CD8-positive, alpha-beta memory T cell (primary cell): ENCODE measurements at places on chromosomes 16 and 17.

DNA sequence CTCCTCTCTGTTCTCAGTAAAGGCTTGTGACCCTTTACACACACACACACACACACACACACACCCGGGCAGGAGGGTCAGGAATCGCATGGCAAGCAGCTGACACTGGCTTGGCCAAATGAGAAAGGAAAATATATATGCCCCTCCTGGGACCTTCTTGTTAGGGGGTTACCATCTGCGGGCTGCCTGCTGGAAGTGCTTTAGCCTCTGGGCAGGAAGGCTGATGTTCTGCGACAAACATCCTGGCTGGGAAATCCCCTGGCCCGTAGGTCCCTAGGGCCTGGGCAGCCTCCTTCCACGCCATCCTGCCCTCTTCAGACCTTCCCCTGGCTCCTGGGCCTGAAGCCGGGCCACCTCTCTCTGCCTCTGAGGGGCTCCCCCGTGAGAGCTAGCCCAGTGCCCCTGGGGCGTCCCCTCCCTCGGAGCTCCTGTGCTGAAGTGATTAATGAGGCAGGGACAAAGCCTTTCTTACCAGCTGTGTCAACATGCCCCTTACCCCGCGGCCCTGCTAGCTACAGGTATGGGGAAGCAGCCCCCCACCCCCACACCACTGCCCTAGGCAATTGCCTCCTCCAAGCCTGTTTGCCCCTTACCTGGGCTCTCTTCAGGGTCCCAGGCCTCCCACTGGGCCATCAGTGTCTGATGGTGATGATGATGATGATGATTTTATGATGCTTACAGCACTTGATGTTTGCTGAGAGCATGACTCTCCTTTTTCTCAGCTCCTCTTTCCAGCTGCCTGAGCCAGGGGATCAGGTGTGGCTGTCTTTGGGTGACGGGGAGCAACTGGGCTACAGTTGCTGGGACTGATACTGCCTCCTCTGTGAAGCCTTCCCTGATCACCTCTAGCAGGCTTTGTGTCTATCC lies 32.8 kb upstream of the ETV4 start:
- DNase-seq, result peak; percentile 3

DNA sequence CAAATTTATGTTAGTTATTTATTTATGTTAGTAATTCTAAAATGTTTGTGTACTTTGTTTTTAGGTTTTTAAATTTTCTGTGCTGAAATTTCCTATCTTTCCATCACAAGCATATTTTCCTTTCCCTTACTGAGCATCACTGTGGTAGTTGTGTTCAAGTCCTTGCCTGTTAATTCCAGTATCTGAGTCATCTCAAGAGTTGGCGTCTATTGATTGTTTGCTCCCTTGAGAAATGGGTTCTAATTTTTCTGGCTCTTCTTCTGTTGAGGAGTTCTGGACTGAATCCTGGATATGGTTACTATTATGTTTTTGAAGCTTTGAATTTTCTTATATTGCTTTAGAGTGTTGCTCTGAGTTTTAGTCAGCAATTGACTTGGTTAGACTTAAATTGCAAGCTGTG lies 56.3 kb downstream of the GAN start:
- DNase-seq, result no peak

- no peak for DNase-seq
These were observed 4.8 kb upstream of the ZDHHC1 start for GRCh38 chr16:67421030-67421429.

GRCh38 chr17:63156986-63157385 lies 191.0 kb downstream of the TANC2 start:
- DNase-seq, result no peak

GRCh38 chr16:87393680-87394055 lies 1.5 kb downstream of the MAP1LC3B start:
- no peak for DNase-seq

DNA sequence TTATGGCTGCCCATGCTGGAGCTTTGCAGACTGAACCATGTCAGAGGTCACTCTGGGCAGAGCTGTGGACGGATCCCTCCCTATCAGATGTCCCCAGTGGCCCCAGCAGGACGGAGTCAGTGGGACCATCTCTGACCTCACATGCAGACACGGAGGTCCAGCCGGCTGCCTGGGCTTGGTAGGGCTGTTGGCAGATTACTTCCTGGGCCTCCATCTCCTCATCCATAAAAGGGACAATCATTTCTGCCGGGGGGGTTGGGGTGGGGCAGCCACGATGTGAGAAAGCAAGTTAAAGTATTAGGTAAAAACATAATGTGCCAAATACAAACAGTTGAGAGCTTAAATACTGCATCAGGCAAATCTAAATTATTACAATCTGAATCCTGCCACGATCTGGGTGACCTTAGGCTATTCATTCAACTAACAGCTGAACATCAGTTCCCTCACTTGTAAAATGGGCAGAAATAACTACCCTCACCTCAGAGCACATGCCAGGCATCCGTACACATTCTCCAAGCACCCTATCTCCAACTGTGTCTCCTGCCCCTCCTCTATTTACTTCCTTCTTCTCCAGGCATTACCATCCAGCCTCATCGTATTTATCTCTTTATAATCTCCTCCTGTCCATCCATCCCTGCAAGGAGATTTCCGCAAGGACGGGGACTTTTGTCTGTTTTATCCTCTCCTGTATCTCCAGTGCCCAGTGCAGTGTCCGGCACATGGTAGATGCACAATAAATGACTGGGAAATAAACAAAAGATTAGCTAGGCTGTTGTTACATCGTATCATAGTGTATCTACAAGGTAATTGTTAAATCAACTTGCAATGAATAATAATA lies 192.3 kb upstream of the FOXF1 start:
- no peak for DNase-seq

DNA sequence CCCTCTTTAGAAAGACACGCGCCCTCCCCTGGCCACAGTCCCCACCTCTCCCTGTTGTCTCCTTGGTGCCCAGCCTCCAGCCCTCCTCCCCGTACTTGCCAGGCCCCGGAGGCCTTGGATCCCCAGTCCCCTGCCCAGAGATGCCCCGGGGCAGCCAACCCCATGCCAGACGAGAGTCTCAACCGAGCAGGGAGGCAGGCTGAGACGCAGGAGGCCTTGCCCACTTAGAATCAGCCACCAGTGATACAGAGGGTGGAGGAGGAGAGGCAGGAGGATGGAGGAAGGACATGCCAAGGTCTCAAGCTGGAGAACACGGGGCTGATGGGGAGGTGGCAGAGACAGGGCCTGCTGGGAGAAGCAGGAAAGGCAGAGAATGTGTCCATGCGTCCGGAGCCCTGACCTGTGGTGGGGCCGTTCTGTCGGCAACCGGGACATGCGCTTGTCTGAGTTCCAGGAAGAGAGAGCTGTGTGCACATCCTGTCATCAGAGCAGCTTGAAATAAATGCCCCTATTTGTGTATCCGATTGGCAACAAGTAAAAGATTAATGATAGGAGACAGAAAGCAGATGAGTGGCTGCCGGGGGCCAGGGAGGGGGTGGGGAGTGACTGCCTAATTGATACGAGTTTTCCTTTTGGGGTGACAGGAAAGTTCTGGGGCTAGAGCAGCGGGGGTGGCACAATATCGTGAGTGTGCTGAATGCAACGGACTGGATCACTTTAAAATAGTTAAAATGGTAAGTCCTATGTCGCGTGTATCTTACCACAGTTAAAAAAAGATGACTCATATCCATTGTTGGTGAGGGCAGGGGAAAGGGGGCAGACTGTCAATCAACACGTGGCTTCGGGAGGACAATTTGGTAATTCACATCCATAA lies 44.7 kb upstream of the MEAK7 start:
- DNase-seq, result peak; percentile 12

DNA sequence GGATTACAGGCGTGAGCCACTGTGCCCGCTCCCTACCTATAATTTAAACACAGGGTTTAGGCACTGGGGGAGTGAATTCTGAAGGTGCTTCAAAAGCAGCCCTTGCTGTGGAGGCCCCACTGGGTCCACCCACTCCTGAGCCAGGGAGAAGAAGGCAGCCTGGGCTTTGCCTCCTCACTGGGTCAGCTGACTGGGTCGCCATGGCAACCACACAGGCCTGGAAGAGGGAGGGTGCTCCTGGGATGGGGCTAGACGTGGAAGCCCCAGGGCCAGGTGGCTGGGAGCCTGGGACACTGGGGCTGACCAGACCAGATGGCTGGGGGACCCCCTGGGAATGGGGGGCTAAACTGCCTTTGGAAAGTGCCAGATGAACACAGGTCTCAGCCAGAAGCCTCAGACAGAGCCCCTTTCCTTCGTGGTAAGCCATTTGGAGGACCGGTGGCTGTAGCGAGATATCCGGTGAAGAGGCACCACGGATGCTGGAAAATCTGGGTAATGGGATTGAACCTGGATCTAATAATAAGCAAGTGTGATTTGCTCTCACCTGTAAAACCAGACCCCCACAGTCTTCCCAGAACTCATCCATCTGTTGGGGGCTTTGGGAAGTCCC lies 32.9 kb downstream of the TRARG1 start:
- no peak for DNase-seq

GRCh38 chr17:4497101-4497824 lies 1.4 kb upstream of the SPNS2 start:
- DNase-seq, result no peak

DNA sequence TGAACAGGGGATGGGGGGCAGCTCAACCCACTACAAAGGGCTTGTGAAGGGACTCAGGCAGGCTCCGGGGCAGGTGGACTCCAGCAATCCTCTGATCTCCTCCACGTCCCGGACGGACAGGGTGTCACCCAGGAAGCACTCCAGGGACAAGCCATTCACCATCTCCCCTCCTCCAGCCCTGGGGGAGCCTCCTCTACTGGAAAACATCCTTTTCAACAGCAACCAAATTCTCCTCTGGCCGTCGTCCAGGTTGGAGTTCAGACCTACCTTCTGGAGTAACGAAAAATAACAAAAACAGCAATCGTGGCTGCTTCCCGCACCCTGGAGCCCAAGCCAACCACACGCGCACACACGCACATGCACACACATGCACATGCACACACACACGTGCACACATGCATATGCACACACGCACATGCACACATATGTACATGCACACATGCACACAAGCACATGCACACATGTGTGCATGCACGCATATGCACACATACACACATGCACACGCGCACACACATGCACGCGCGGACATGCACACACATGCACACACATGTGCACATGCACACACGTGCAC lies 8.9 kb upstream of the RBFOX3 start:
- DNase-seq, result no peak

- no peak for DNase-seq
These were observed 47.5 kb downstream of the NT5M start for GRCh38 chr17:17350491-17351355.

DNA sequence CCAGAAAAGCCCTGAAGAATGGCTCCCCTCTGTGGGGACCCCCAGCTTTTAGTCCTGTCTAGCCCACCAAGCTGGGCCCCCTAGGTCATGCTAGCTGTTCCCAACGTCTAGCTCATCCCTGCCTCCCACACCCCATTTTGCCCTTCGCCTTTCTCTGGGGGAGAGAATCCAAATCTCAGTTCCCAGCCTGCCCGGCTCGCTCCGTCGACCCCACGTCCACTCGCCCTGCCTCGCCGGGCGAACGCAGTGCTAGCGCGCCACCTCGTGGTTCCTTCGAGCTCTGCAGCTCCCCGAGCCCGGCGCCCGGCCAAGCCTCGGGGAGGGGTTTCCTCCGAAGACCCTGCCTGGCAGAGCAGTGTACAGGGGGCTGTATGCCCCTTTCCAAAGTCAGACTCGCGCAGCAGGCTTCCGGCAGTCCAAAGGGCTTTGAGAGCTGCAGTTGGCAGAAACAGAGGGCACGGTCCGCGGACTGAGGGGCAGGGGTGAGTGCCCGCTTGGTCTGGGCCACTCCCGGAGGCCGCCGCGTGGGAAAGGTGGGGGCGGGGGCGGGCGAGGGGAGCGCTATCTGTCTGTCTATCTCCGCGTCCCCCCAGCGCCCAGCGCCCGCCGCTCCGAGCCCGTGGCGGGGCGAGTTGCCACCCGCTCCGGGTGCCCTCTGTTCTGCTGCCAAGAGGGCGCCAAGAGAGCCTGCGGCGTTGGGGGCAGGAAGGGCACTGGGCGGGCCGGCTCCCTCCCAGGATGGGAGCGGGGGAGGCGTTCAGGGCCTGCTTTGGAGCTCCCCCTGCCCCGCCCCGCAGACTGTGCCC lies 1.7 kb upstream of the DLX3 start:
- peak; percentile 44 for DNase-seq

GRCh38 chr17:65121916-65122806 lies 15.0 kb upstream of the RGS9 start:
- DNase-seq, result no peak
